ENCODE measurements at places on chromosomes 2 and 18. TPM values are rescaled to one million over a fixed set of nuclear protein-coding genes. Genes with fewer than 3 reads are reported as not detected.

SFTPB gene
- not detected for total RNA-seq

HAUS1 gene
- 39.5 TPM for total RNA-seq

INHBB gene
- total RNA-seq = not detected

ASAP2 gene
- total RNA-seq = 0.20 TPM

Data from T-helper 1 cell treated with Interleukin-12 subunit alpha and Interleukin-12 subunit beta and Interleukin-4 antibody, amounts not matched to agents 30 ng/mL and 1 ng/mL, for 36 hours (primary cell).